Right lobe of liver (tissue), 6 donors: ENCODE measurements at places on chromosomes 13 and 19. TPM values are rescaled to one million over a fixed set of nuclear protein-coding genes. Genes with fewer than 3 reads are reported as not detected.
A peak's percentile ranks its signal among the peaks of the same experiment; 100 is the strongest.

- no peak for DNase-seq
These were observed 253.8 kb downstream of the DLEU7 start for GRCh38 chr13:50589651-50590054.

DNA sequence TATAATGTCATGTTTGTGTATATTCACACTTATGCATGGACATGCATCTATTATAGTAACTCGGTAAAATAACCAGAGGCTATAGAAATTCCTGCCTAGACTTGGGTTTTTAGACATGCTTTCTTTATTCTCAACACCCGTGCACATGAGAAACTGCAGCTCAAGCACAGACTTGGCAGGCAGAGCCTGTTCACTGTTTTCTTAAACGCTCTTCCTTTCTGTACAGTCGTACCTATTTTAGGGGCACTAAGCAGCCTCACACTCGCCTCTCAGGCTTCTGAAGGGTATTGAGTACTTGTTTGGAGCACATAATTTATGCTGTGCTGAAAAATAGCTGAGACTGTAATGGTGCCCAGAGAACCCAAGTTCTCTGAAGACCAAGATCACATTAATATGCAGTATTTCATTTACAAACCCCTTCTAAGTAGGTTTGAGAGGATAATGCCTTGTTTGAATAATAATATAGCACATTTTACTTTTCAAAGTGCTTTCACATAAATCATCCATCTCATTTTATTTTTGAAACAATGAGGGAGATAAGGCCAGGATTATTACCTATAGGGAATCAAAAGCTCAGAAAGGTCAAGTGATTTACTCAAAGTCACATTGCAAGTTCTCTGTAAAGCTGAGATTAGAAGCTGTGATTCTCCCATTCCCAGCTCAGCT is 429.9 kb downstream of the SPRY2 start:
- DNase-seq, result no peak

- no peak for DNase-seq
These were observed 34.3 kb downstream of the MYO16 start for GRCh38 chr13:108663710-108664109.

GRCh38 chr19:2426611-2427428 is 566 bp downstream of the TIMM13 start:
- DNase-seq, result peak; percentile 60

DNA sequence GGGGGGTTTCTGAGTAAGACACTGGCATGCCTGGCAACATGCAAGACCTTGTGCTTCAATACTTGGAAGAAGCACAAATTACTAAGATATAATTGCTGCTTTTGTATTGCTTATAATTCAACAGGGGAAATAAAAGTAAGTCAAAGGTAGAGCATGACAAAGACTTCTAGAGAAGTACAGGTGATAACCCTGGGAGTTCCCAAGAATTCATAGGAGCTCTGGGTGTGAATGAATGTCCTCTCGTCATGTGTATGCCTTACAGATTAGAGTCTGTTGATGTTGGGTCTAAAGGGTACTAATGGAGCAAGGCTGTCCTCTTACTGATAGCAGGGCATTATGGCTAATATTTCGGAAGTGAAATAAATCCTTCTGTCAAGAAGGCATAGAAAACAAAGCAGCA is 7.6 kb upstream of the ZNF461 start:
- no peak for DNase-seq

DNA sequence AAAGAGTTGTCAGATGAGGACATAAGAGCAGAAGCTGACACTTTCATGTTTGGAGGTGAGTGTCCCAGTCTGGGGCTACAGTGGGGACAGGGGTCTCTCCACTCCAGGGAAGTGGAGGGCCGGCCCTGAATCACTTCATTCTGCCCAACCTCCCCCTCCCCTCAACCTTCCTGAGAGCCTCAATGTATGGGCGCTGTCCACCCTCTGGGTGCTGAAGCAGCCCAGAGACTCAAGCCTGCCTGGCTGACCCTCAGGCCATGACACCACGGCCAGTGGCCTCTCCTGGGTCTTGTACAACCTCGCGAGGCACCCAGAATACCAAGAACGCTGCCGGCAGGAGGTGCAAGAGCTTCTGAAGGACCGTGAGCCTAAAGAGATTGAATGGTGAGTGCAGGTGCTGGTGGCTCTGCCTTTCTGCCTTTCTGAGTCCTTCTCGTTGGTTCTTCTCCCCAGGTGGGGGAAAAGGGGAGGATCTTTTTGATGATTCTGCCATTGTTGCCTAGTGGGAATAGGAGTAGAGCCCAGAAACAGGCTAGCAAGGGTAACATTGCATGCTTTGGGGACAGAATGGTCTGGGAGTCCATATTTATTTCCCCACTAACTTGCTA is 8.8 kb downstream of the CYP4F8 start:
- DNase-seq, result no peak

- no peak for DNase-seq
These were observed 400 bp downstream of the PLEKHG2 start for GRCh38 chr19:39412867-39413271.

GRCh38 chr13:21849323-21849722 is 178.4 kb downstream of the FGF9 start:
- DNase-seq, result no peak

- DNase-seq, result no peak
These were observed 11.0 kb downstream of the CYTH2 start for GRCh38 chr19:48480183-48480557.

DNA sequence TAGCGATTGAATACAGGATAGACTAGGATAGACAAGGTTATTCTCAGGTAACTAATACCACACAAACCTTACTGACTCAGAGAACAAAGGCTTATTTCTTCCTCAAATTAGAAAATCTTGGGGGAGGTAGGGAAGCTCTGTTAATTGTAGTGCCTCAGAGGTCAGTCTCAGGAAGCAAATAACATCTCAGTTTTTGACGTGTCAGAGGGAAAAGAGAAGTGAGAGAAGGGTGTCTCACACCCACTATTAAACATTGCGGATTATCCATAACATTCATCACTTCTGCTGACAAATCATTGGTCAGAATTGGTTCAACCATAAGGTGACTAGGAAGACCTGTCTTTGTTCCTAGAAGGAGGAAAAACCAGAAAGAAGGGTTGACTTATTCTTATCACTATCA is 579.4 kb upstream of the MIR17HG start:
- no peak for DNase-seq

DNA sequence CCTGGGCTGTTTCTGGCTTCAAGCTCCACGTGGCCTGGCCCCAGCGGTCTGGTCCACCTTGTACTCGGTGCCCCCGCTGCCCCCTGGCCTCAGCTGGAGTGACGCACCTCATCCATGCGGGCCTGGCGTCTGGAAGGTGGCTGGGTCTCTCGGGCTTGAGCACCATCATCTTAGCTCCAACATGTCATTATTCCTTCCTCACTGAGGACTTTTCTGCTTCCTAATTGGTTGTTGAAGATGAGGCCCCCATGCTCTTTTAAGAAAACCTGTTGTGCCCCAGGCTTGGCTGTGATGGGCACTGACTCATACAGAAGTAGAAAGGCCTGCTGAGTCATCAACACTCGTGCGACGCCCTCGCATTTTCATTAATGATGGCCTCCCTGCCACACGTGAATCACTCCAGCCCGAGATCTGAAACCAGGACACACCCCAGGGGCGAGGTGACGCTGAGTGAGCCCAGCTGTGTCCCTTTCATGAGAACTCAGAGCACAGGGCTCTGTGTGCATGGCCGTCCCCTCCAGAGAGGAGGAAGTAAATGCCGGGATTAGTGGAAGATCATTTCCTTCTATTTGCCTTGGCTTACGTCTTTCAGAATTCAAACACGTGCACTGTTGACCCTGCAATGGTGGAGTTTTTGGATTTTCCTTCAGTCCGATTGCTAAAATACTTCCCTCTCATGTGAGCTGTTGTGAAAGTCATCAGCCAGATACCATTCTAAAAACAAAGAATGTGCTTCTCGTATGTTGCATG is 14.0 kb upstream of the GJA3 start:
- DNase-seq, result peak; percentile 41

GRCh38 chr13:34086281-34086680 is 268.3 kb downstream of the RFC3 start:
- no peak for DNase-seq

DNA sequence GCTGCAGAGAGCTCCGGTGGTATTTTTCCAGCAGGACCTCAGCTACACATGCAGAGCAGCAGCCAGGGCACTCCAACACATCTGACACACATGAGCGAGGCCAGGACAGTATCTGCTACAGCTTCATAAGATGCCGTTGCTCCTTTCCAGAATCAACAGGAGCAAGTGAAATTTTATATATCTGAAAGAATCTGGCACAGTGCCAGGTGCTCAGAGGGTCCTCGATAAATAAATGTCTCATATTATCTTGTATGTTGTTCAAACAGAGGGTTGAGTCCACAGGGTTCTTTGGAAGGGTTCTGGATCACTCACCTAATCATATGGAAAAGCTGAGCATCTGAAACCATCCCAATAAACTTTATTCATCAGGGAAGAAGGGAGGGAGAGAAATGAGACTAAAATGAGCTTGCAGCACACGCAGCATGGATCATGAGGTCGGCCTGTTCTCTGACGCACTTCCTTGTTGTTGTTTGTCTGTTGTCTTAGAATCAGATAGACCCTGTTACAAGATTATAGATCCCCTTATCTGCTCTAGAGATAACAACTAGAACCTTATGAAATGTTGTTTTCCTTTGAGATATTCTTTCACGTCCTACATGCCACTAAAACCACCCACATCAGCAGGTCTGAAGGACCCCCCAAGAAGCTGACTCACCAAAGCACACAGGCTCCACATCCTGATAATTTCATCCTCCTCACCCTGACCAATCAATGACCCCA is 3.2 kb upstream of the METTL21C start:
- no peak for DNase-seq

GRCh38 chr19:32691952-32692726 is 518 bp downstream of the NUDT19 start:
- DNase-seq, result peak; percentile 63

DNA sequence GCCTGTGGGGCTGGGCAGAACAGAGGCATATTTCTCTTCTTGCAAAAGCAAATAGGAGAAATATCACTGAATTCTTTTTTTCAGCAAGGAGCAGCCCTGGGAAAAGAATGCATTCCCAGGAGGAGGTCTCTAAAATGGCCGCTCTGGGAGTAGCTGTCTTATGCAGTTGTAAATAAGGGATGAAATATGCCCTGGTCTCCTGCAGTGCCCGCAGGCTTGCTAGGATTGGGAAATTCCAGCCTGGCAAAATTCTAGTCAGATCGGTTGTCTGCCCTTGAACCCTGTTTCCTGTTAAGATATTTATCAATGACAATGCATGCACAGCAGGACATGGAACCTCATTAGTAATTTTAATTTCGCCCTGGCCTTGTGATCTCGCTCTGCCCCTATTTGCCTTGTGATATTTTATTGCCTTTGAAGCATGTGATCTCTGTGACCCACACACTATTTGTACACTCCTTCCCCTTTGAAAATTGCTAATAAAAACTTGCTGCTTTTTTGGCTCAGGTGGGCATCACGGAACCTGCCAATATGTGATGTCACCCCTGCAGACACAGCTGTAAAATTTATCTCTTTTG is 1993.2 kb downstream of the PCDH9 start:
- DNase-seq, result no peak

- no peak for DNase-seq
These were observed 15.9 kb downstream of the LDLR start for GRCh38 chr19:11105014-11105636.

DNA sequence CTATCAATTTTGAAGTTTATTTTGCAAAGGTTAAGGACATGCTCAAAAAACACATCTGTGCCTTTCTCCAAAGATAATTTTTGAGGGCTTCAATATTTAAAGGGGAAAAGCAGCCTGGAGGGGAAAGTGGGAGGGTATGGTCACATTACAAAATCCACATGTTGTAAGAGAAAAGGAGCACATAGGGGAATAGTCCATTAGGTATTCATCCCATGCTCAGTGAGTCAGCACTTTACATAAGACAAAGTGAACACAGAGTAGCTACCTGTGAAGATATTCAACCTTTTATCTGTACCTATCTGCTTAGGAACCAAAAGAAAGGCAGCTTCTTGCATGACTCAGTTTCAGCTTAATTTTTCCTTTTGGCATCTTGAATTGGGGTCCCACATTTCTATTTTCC is 932.0 kb downstream of the SLITRK6 start:
- DNase-seq, result no peak

DNA sequence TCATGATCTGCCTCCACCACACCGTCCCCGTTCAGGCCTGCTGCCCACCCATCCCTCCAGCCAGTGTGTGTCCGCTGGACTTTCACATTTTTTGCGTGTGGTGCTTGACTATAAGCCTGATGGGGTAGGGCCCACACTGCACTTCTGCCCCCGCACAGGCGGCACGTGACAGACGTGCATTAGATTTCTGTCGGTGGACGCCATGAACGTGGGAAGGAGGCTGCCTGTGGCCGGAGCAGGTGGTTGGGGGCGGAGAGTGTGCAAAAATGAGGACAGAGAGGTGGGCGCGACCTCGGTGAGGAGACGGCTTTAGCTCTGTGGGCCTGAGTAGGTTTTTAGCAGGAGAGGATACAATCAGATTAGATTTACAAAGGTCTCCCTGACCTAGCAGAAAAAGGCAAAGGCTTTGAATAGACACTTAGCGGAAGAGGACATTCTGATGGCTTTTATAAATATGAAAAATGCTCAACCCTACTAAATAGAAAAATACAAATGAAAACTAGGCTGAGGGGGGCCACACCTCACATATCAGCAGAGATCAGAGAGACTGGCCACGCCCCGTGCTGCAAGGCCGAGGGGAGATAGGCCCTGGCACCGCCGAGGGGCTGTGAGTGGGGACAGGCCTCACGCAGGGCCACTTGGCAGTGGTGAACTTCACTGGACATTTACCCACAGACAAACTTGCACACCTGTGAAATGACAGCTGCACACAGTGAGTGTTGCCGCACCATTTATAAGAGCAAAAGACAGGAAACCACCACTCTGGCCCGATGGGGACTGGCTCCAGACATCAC is 25.4 kb downstream of the PAK4 start:
- no peak for DNase-seq

- no peak for DNase-seq
These were observed 42.4 kb upstream of the USE1 start for GRCh38 chr19:17172624-17173345.

- DNase-seq, result no peak
These were observed 115.3 kb downstream of the STOML3 start for GRCh38 chr13:38875186-38875875.

KRTDAP gene
- total RNA-seq, result not detected

DPRX gene
- total RNA-seq, result not detected

FAM216B gene
- total RNA-seq, result not detected

CEACAM19 gene
- 9.0 TPM for total RNA-seq

CRX gene
- not detected for total RNA-seq

TPTE2 gene
- not detected for total RNA-seq

ADPRHL1 gene
- total RNA-seq, result 0.37 TPM

IFNL1 gene
- not detected for total RNA-seq

TTC9B gene
- total RNA-seq, result not detected

ADGRE3 gene
- total RNA-seq, result 0.16 TPM

MEF2B gene
- 1.3 TPM for total RNA-seq

SHISA7 gene
- not detected for total RNA-seq

LRRC63 gene
- total RNA-seq, result not detected
